Left colon (tissue), 2 donors: ENCODE measurements at places on chromosomes 1 and 21.

- DNase-seq = no peak
Observed at GRCh38 chr1:40627987-40628902, 37.2 kb downstream of the RIMS3 start.

- no peak for DNase-seq
Observed at GRCh38 chr21:28938726-28939125, 54.0 kb downstream of the LTN1 start.

DNA sequence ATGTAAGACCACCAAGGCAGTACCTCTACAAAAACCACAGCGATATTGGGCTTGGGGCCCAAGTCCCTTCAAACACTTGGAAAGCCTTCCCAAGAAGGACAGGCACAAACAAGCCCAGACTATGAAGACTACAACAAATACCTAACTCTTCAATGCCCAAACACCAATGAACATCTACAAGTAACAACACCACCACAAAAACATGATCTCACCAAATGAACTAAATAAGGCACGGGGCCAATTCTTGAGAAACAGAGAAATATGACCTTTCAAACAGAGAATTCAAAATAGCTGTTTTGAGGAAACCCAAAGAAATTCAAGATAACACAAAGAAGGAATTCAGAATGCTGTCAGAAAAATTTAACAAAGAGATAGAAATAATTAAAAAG, 86.8 kb downstream of the COL24A1 start:
- no peak for DNase-seq

GRCh38 chr1:245856944-245857531, 650.0 kb downstream of the SMYD3 start:
- DNase-seq = no peak

GRCh38 chr1:77538956-77539518, 143.4 kb downstream of the ZZZ3 start:
- no peak for DNase-seq

DNA sequence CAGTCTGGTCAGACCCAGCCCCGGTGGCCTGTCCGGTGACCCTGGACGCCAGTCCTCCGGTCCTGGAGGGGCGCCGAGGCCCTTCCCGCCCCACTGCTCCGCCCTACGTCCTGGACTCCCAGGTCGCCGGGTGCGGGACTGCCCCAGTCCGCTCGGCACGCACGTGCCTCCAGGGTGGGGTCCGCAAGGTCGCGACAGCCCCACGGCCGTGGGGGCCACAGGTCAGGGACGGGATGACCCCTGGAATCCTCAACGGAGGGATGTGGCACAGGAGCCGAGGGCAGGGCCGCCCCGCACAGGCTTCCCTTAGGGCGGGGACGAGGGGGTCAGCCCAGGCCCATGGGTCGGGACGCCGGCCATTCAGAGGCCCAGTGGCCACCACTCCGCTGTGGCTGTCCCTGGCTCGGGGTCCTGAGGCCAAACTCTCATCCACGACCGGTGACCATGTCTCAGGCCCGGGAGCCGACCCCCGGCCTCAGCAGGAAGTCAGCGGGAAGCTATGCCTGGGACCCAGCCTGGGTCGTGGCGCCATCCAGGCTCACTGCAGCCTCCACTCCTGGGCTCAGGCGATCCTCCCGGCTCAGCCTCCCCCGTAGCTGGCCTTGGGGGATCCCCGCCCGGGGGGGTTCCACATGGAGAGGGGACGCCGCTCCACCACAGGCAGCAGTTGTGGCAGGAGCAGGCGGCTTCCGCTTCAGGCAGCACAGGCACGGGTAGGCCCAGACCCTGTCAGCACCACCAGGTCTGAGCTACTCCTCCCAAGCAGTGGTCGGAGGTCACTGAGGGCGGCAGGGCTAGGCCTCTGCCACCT, 599 bp upstream of the TMEM240 start:
- peak; percentile 24 for DNase-seq

DNA sequence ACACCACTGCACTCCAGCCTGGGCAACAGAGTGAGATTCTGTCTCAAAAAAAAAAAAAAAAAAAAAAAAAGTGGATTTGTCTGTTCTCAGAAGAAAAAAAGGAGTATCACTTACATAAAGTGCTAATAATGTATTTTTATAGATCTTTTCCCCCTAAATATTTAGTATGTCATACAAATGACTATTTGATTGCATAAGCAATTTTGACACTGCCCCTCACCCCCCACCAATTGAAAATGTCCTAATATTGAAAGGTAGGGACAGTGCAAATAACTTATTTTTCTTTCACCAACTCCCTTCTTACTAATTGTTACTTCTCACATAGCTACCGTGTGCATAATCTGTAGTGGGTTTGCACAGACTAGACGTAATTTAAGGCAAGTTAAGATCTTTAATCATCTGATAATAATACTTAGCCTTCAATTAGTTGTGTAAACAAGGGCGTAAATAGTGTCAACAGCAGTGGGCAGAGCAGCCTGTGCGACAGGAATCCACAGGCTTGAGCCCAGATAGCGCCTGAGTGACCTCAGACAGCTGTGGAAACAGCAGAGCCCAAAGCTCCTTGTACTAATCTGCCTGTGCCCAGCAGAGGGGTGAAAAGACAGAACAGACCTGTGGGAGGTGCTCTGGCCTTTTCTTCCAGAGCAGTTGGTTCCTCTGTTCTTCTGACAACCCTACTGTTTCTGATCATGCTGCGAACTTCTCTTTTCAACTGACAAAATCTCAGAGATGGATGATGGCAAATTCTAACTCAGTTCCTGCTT, 4.5 kb upstream of the IER5 start:
- DNase-seq = peak; percentile 64

- DNase-seq = no peak
Observed at GRCh38 chr1:154623358-154623757, 15.4 kb upstream of the ADAR start.

- DNase-seq = peak; percentile 78
Observed at GRCh38 chr1:3775490-3776230, 3.1 kb downstream of the SMIM1 start.

DNA sequence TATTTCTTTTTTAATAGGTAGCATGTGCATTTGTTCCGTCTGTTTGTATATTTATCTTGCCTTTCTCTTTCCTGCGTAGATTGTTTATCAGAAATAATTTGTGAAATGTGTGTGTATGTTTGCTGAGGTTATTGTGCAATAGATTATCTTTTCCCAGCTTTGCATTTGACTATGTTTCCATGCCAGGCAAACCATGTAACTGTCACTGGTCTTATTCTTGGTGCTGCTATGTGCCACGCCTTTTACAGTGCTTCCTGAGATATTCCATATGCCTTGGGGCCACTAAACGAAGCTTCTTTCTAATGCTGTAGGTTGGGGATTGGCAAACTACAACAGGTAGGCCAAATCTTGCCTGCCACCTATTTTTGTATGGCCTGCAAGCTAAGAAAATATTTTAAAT, 598.8 kb downstream of the PLPP3 start:
- no peak for DNase-seq

DNA sequence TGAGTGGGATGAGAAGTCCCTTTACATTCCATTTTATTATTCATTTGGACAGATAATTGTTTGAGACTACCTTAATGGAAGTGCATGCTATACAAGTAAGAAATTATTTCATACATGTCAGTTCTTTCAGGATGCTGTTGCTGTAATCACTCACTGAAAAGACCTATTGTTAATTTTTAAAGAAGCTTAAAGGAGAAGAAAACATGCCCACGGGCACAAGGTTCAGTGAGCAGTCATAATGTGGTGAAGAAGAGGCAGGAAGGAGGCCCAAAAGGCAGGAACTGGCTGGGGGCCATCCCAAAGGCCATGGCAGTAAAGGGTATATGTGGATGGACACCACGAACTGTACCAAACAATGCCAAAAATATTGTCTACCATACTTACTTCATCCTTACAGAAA, 206.0 kb downstream of the LYPLAL1 start:
- no peak for DNase-seq

- DNase-seq = no peak
Observed at GRCh38 chr1:177383715-177384114, 213.0 kb downstream of the BRINP2 start.

DNA sequence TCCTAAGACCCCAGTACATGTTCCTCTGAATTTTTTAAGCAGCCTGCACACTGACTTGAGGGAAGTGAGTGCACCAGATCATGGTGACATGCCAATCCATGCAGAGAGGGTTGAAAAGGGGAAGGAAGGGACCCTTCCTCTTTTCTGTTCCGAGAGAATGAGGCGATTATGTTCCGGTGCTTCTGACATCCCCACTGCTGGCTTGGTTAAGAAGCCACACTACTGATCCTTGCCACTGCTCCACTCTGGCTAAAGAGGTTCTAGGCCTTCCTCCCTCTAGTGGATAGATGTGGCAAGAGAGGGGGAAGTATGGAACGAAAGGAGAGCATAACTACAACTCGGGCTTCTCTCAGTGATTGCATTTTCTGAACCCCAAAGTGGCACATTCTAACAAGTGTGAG, 1.8 kb upstream of the CYB5R1 start:
- DNase-seq = peak; percentile 60

GRCh38 chr1:77834771-77835334, 53.6 kb upstream of the NEXN start:
- DNase-seq = no peak

DNA sequence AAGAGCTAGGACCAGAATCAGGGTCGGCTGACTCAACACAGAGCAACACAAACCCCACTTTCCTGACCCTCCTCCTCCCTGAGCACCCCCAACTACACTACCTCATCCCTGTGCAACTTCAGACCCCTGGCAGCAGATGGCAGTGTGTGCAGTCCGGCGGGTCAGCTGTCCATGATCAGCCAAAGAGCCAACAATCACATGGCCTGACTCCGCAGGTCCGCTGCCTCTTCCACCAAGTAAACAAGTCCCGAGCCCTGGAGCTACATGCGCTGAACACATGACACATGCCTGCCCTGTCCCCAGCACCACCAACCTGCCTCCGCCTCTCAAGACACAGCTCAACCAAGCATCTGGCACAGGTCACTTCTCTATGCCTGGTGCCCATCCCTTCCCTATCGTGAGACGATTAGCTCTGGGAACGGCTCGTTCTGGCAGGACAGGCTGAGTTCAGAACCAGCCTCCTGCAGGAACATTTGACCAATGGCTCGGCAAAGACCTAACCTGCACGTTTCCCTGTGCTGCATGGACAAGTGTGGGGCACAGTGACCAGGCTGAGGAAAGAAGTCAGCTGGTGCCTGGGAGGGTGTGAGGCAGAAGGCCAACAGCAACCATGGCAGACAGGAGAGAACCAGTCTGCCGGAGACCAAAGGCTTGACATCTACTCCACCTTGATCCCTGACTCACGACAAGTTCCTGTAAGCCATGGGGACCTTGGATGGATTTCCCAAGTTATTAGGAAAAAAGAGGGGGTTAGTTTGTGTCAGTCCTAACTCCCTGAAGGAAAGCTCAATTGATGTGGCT, 60.3 kb downstream of the CD46 start:
- DNase-seq = no peak

DNA sequence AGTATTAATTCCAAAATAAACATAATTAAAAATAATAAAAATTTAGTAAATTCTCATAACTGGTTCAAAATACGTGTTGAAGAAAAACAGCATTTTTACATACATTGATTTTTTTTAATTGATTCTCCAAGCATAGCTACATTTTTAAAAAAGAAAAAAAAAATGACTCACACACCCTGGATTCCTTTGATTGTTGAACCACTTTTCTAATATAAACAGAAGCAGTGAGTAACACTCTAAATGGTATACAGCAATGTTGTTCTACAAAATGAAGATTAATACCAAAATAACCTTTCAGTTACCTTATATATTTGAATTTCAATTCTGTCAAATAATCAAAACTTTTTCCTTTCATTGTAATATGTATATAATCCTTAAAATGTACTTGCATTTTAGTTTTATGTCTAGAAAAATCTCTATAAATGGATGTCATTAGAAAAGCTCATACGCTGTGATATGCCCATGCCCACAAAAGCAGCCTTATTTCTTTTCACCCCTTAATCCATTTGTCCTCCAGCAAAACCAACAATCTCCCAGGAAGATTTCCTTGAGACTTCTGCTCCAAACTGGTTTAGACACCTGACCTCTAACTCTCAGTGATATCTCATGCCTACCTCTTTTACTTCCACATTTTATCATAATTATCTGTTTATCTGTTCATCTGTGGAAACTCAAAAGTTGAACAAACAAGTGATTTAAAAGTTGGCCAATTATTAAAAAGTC, 246.4 kb upstream of the NR5A2 start:
- DNase-seq = no peak

DNA sequence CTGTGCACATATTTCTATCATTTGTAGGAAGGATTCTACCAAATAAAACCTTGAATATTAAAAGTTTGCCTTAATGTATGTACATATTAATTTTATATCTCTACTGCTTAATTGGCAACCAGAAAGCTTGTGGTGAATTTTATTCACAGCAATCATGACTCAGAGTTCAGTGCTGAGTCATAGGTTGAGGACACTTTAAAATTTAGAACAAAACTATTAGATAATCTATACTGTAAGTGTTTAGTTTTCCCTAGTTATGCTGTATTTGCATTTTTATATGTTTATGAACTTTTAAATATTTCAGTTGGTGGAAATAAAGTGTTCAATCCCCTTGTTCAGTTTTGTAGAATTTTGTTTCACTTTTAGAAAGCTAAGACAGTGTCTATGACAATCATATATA, 841.5 kb downstream of the KCNT2 start:
- no peak for DNase-seq

DNA sequence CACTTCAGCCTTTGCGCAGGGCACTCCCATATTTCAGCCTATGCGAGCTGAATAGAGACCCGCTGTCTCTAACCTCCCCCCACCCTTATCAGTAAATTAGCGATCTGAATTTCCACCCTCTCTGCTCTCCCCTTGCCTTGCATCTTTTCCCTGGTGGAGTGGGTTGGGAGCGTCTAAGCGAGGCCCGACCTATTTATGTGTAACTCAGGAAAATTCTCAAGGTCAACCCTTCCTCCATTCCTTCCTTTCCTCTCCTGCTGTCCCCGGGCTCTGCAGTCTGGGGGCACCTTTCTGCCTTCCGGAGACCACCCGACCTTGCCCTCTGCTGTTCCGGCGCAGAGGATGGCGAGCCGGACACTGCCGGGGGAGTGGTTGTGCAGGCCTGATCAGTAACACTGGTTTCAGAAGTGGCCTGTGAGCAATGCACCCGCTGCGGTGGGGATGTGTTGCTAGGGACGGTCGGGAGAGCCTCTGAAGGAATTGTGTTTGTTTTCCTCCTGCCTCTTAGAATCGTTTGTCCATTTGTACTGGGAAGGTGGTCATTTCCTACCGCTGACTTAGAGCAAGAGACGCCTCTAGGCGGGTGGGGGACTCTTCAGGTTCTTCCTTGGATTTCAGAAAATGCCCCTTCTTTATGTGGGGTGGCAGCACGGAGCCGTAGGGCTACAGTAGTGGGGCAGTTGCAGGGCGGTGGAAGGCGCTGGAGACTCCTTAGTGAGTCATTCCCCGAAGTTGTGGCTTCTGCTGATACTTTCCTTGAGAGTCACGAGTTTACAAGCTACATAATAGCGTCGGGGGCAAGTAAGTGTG, 513 bp downstream of the MGST3 start:
- peak; percentile 60 for DNase-seq

DNA sequence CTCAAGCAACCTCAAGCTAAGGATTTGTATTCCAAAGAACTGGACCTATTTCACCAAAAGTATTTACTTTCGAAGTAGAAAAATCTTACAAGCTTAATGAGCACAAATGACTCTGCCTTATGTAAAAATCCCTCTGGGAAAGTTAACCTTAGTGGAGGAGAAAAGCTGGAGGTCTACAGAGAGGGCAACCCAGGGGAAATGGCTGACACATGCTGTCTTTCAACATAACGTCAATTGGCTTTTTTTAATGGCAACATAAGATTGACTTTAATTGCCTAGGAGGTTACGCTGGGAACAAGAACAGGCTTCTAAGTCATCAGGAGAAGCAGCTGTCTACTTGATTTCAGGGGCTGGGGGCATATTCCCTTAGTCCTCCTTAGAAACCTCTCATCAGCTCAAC, 52.3 kb downstream of the UTP25 start:
- no peak for DNase-seq
